ENCODE measurements at places on chromosomes 2 and 18.

- peak; percentile 78 for DNase-seq
These were observed 156.4 kb upstream of the XPO1 start for GRCh38 chr2:61694312-61695274.

GRCh38 chr18:55763805-55764204 is 175.8 kb upstream of the TCF4 start:
- DNase-seq: no peak

DNA sequence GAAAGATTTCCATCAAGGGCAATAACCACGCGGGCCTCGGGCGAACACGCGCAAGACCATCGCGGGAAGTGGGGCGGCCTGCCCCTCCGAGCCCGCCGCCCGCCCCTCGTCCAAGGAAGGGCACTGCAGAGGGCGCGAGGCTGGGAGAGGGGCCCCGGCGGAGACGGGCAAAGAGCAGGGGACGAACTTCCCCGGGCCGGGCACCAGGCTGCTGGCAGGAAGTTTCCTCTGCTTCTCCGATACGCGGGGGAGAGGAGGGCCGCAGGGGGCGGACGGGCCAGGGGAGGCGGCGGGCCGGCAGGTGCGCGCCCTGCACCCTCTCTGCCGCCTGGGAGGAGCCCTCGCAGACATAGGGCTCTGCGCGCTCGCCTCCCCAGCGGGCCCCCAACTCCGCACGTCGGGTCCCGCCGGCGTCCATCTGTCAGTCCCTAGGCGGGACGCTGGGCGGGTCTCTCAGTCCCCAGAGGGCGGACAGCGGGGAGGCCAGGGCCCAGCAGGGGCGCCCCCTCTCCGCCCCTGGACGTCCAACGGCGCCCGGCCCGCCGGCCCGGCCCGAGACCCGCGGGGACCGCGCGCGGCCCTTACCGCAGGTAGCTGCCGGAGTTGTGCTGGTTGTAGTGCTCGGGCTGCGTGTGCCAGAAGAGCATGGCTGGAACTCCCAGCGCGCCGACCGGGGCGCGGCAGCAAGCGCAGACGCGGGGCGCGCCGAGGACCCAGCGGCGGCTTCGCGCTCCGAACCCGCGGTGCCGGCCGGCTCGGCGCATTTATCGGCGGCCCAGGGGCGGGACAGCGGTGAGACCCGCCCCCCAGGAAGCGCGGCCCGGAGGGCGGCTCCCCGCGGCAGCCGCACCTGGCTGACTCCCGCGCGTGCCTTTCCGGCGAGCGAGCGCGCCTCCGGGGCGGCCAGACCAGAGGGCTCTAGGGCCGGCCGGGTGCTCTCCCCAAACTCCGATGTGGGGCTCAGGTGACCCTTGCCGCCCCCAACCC is at the start of gene TFCP2L1:
Gene TFCP2L1 (minus strand): TSS at position 740 of the 987 bp plus-strand sequence. CDS start 93 bp downstream, at position 647.
- DNase-seq: no peak

- no peak for DNase-seq
These were observed 100.1 kb upstream of the UXS1 start for GRCh38 chr2:106294182-106294581.

DNA sequence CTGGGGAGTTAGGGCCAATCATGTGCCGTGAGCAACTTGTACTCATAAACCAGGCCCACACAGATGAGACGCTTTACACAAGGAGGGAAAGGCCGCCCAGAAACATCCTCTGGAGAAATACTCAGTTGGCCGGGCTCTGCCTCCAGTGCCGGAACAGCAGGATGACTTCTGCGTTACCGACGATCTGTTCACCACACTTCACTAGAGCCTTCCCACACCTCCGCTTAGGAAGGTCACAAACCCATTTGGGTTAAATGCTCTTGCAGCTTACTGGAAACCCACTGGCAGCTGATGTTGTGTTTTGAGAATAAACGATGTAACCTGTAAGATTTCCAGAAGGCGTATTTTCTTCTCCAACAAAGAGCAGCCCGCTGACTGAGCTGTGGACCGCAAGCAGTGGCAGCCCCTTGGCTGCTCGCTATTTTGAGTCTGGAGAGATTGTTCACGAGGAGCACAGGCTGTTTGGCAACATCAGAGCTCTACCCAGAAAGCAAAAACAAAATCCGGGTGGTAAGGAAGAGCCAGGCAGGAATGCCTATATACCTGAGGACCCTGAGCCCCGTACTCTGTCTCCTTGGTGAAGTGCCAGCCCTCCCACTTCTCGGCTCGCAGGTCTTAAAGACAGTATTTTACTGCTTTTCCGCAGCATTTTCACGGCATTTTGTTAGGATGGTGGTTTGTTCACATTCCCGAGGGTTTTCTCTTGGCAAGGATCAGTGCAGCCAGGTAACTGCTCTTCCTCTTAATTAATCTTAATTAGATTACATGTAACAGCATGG is 44.0 kb downstream of the COLEC12 start:
- DNase-seq: no peak

- DNase-seq: no peak
These were observed 31.1 kb downstream of the TACR1 start for GRCh38 chr2:75168186-75168585.

DNA sequence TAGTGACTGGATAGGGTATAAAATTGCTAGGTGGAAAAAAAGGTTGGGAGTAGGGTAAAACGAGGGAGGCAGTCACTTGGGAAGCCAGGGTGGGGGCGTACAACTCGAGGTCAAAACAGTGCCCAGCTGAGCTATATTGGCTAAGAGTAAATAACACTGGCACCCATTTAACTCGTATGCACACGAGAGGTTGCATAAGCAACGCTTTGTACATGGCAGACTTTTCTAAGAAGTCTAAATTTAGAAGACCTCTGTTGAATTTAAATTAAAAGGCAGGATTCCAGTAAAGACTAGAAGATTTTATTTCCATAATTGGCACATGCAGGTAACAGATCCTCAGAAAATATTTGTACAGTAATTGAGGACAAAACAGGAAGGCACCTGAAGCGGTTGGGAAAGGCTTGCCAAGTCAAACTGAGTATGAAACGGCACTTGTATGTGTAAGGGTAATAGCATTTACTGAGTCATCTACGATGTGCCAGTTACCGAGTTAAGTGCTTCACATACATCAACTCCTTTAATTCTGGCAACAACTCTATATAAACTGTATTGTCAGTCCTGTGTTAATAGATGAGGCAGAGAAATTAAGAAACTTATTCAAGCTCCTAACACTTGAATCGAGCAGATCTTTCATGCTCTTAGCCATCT is 1.4 kb upstream of the MALT1 start:
- no peak for DNase-seq

DNA sequence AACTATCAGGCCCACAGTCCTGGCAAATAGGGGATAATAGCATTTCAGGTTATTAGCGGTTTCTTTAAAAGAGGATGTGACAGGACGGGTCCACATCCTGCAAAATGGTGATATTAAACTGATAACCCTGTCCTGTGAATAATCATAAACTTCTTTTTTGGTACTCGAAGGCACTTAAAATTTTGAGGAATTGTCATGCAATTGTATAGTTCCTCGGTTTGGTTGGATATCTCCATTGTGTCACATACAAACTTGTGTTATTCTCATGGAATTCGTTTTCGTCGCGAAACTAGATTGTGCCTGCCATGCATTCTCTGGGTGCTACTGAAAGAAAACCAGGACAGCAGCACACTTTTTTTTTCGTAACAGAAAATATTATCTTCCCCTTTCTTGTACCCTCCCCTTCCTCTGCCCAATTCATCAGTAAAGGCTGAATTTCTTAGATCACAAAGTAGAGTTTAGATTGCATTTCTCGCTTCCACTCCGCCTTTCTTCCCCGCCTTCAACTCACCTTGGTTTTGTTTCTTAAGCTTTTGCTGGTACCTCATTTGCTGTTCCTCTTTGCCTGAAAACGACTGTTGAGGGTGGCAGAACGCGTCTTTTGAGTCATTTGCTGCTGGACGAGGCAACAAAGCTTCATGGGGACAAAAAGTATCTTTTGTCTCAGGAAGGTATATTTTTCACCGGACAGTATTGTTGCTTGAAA is 1.3 kb downstream of the CERS6 start:
- no peak for DNase-seq

DNA sequence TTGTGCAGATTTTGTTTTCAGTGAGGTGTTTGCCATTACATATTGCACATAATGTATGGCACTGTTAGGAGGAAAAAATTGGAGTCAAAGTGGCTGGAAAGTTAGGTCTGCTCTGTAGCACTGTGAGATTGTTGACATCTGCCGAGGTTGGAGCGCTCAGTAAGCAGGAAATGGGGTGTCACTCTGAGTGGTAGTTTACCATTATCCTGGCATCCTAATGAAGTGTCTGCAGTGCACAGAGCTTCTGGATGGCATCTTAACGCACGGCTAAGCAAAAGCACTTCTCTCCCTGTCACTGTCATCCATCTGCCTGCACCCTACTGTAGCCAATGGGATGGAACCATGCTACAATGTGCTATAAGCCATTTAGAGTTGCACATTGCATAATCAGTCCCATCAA is 561.9 kb downstream of the ARHGAP15 start:
- no peak for DNase-seq

DNA sequence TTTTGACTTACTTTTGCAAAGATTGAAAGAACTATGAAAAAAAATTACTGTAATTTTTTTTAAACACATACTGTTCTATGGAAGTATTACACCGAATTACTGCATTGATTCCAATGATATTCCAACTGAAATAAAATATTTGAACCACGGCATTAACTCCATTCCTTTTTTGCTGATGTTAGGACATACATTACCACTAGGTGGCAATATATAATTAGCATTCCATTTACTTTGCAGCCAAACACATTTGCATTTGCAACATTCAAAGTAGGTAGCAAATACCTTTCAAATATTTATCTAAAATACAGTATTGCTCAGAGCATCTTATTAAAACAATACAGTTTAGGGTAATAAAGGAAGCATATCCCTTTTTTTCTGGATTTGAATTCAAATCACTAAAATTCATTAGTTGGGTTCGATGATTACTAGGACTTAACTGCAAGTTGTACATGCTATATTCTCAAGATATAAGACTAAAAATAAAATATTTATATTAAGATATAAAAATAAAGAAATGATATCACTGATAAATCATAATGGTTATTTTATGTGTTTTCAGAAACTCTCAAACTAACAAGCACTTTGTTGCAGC is 31.3 kb downstream of the LANCL1 start:
- no peak for DNase-seq

- DNase-seq: no peak
These were observed 314.5 kb downstream of the PRKCE start for GRCh38 chr2:45965871-45966498.

- DNase-seq: no peak
These were observed 65.1 kb downstream of the EDAR start for GRCh38 chr2:108923736-108924579.

GRCh38 chr2:108243566-108243965 is 3.8 kb downstream of the SULT1C3 start:
- DNase-seq: no peak

- DNase-seq: no peak
These were observed 99.7 kb downstream of the INHBB start for GRCh38 chr2:120445449-120446143.
